H7 (cell line): ENCODE measurements at places on chromosomes 7 and 10.

GRCh38 chr10:97903128-97904017, 53.7 kb downstream of the GOLGA7B start:
- DNase-seq: peak; percentile 64

GRCh38 chr7:36023033-36023560, 130.0 kb upstream of the EEPD1 start:
- no peak for DNase-seq

- DNase-seq: peak; percentile 39
Observed at GRCh38 chr7:672891-673290, 53.6 kb upstream of the DNAAF5 start.

- DNase-seq: peak; percentile 84
Observed at GRCh38 chr7:149773446-149774236, at the start of gene ZNF467. ZNF467 (minus strand) TSS chr7:149773588; CDS start chr7:149771032, 2,556 bp downstream.

DNA sequence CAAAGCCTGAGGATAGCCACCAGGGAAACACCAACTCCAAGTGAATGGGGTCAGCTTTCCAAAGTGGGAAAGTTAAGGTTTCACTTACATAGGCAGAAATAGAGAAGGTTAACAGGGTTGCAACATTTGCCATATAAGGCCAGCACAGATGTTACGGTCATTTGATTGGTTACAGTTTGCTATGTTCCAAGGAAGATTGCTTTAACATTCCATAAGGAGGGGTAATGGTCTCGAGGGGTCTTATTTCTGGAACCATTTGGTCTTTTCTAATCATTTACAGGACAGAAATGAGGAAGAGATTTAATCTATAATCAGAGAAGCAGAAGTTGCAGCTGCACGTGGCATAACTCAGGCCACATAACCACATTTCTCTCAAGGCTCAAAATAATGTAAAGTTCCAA, 679.4 kb upstream of the C7orf33 start:
- DNase-seq: no peak

- no peak for DNase-seq
Observed at GRCh38 chr10:30373596-30374327, 24.7 kb upstream of the MTPAP start.

GRCh38 chr7:25549271-25549921, 321.1 kb upstream of the NPVF start:
- no peak for DNase-seq

DNA sequence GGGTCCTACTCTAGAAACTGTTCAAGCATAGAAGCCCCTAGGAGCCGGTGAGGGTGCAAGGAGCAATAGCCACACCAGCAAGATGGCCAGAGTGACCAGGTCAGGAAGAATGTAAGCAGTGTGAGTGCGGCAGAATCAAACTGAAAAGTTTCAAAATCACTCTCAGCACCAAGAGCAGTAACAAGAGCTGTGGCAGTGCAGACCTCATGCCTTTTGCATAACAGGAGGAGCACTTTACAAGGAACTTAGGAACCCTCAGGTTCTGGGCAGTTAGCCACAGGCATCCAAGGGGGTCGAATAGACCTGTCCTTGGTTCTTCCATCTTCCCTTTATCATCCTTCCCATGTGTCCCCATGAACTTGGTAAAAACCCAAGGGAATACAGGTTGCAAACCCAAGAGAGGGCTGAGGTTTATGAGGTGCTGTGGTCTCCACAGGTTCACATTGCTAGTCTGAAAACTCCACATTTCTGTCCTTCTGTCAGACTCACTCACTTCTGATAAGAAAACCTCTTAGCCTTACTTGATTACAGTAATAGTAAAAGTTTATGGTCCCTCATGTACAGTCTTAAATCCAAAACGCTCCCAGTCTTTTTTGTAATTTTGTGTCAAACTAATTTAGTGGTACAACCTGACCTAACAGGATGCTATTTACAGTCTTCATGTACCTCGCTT, 78.4 kb downstream of the PON1 start:
- no peak for DNase-seq

DNA sequence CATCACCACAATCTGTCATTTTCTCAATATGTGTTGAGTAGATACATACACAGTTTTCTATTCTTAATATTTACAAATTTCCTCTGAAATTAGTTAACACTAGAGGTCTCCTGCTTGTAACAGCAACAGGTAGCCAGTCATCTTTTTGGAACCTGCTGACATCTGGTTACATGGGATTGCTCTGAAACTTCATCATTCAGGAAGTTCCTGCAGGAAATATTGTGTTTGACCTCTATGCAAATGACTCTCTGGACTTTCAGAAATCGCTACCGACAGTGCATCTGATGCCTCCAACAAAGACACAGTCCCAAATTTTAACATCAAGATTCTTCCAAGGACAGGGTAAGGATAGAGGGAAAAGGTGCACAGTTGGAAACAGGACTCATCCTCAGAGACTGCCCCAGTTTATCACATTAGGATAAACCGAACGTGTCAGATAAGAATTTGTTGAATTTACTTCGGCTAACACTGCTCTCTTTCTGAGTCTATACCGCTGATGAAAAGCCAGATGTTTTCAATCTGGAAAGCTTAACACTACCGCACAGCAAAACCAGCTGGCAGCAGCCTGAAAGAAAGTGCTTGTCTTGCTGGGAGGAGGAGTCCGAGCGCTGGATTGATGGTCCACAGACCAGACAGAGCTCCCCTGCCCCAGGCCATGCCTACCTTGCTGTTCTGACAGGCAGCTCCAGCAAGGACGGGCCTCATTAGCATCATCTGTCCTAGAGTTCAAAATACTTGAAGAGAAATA, 633.4 kb downstream of the PARD3 start:
- DNase-seq: no peak
